ENCODE measurements at places on chromosomes 4 and X. TPM values are rescaled to one million over a fixed set of nuclear protein-coding genes. Genes with fewer than 3 reads are reported as not detected.

GRCh38 chrX:78979789-78980464 lies 34.7 kb downstream of the P2RY10 start:
- no peak for DNase-seq

- DNase-seq: no peak
These were observed 7.0 kb downstream of the APLN start for GRCh38 chrX:129647418-129648410.

DNA sequence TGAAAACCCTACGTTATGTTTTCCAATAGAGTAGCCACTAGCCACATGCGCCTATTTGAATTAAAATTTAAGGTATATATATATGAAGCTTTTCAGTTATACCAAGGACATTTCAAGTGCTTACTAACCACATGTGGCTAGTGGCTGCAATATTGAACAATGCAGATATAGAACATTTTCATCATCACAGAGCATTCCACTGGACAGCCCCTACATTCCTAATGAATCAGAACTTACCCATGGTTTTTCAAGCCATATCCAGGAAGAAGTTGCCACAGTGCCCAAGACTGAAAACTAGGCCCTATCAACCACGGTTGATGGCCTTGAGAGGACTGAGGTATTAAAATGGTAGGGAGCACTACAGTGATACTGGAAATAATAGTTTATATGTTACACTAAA lies 29.7 kb downstream of the NEK1 start:
- no peak for DNase-seq

GRCh38 chr4:17510582-17510981 lies 1.3 kb downstream of the QDPR start:
- no peak for DNase-seq

DNA sequence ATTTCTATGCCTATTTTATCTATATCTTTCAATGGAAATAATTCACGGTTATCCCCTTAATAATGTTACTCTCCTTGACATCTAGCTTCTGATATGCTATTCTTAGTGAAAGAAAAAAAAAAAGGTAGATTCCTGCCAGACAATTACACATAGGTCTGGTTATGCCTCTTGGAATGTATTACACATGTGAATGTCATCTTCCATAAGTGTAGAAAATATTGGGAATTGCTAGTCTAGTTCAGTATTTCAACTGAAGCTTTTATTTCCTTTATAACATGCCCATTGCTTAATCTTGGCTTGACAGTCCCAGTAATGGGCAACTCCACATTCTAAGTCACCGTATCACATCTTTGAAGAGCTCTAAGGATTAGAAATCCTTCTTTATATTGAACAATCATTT lies 25.4 kb upstream of the PPP1R2C start:
- DNase-seq: no peak

DNA sequence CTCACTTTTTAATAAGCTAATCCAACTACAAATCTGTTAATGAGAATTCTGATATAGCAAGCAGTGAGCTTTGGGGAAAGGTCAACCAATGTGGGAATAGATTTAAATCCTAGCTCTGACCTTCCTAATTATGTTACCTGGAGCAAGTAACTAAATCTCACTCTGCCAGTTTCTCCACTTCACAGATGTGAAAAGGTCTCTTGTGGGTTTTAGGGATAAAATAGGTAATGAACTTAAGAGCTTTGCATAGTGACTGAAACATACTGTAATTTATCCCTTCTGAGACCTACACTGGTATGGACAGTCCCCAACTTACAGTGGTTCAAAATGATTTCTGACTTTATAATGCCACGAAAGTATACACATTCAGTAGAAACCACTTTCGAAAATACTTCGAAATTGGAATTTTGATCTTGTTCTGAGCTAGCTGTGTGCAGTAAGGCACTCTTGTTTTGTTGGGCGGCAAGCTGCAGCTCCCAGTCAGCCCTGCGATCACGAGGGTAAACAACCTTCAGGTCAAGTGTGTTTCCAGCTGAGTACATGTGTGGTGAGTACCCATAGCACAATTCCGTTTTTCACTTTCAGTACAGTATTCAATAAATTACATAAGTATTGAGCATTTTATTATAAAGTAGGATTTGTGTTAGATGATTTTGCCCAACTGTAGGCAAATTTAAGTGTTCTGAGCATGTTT lies 93.7 kb downstream of the ADGRL3 start:
- no peak for DNase-seq

DNA sequence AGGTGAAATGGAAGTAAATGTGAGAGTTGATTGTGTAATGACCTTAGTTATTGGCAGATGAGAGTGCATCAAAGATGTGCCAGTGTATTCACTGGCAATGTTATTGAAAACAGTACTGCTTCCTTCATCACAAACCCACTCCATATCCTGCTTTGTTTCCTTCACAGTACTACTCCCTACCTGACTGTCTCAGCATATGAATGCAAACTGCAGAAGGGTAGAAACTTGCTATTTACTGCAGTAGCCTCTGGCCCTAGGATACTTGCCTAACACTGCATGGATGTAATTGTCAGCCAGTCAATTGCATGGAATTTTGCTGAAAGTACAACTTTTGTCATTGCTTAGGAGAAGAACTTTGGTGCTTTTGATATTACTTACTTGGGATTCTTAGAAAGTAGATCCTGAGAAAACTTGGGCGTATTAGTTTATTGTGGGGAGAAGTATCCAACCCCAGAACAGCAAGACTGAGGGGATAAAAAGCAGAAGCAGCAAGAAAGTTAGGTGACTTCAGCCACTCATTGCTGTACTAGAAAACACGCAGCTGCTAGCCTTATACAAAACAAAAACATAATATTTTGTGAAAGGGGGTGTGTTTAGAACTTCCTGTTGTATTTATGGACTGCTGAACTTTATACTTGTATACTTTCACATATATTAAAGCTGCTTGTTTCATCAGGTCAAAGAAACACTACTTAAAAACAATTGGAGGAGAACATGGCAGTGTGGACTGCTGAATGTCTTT lies 219.0 kb downstream of the CCNG2 start:
- DNase-seq: no peak

DNA sequence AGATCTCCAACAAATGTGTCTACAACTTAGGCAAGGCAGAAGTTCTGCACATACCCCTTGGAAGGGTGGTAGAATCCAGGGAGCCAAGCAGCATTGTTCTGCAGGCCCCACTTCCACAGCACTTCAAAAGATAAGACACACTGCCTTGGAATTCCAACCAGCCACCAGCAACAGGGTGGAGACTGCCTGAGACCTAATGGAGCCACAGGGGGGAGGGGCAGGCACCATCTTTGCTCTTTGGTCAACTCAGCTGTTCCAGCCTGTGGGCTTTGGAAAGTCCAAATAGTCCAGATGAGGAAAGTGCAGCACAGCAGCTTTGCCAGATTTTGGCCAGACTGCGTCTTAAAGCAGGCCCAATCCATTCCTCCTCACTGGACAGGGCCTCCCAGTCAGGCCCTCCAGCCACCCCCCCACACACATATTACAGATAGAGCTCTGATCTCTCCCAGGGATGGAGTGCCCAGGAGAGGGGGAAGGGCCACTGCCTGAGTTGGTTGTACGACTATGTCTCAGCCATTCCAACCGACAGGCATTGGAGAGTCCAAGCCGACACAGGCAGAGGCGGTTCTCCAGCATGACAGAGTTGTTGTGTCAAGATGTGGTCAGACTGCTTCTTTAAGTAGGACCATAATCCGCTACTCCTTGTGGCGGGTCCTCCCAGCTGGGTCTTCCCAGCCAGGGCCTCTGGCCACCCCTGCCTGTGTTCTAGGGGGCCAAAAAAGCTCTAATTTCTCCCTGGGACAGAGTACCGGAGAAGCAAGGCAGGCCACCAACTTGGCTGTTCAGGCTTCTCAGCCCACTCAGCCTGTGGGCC lies 42.5 kb upstream of the ANTXR2 start:
- no peak for DNase-seq

DNA sequence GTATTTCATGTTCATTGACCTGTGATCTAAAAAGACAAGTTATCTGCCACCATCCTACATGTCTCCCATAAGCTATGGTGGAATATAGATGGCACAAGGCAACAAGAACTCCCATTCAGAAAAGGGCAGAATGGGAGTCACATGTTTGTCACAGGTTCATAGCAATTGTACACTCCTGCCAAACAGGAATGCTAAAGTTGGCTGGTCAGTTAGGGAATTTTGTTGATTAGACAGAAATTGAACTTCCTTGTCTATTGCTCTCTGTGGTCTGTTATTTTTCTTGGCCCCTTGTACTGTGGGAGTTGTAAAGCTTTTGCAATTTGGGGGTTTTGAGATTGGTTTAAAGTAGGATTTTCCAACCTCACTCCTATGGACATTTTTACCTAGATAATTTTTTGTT lies 101.7 kb upstream of the SOD3 start:
- DNase-seq: no peak

DNA sequence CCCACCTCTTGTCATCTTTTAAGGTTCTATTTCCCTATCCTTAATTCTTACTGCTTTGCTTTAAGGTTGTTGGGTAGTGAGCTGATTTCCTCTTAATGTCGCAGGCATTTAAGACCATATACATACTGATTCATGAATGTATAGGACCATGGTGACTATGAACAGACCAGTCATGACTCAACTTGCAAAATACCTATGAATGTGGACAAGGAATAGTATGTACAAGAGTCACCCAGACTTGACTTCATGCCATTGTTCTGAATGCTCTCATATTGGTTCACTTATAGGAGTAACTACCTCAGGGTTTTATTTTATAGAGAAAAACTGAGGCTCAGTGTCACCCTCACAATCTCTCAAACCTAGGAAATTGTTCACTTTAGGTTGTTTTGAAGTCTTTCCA lies 44.3 kb downstream of the CCNG2 start:
- no peak for DNase-seq

GRCh38 chrX:48196745-48197201 lies at the start of gene SSX5:
Gene SSX5 (minus strand): TSS chrX:48196795. CDS start chrX:48195358, 1,437 bp downstream.
- no peak for DNase-seq

DNA sequence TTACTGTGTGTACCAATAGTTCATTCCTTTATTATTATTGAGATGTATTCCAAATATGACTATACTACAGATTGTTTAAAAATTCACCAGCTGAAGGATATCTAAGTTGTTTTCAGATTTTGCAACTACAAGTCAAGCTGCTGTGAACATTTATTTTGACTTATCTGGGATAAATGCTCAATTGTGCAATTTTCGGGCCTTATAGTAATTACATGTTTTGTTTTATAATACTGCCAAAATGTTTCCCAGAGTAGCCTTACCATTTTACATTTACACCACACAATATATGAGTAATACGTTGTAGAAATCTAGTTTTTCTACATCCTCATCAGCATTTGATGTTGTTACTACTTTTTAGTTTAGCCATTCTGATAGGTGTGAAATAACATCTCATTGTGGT lies 179.6 kb downstream of the ANTXR2 start:
- DNase-seq: no peak

GNRHR gene
- total RNA-seq: not detected

HPSE gene
- total RNA-seq: 10.9 TPM

LINC00632 gene
- total RNA-seq: not detected

SORBS2 gene
- not detected for total RNA-seq

GALNTL6 gene
- not detected for total RNA-seq

NFKB1 gene
- 189 TPM for total RNA-seq

EDA gene
- total RNA-seq: 0.57 TPM

LIMCH1 gene
- not detected for total RNA-seq

TRAM1L1 gene
- not detected for total RNA-seq

UGT2B7 gene
- not detected for total RNA-seq

PFKFB1 gene
- 0.53 TPM for total RNA-seq

TMEM31 gene
- not detected for total RNA-seq

CD99 gene
- 240 TPM for total RNA-seq

All from CD8-positive, alpha-beta memory T cell (primary cell).